Fibroblast of lung (primary cell): ENCODE measurements at places on chromosomes 11 and 22. TPM values are rescaled to one million over a fixed set of nuclear protein-coding genes. Genes with fewer than 3 reads are reported as not detected.

The CRYBB3 gene
- total RNA-seq: not detected in 2 replicates

The MYOD1 gene
- total RNA-seq: not detected in 2 replicates

The UPK3A gene
- not detected in 2 replicates for total RNA-seq

The PIH1D2 gene
- total RNA-seq: 1.5 TPM in 2 replicates

The PANX2 gene
- under 0.01 and 0.17 TPM in 2 replicates for total RNA-seq

The OR52H1 gene
- 0.50 and 0.51 TPM in 2 replicates for total RNA-seq

The ANKRD49 gene
- total RNA-seq: 14.9 and 17.2 TPM in 2 replicates

The PICALM gene
- 263 and 291 TPM in 2 replicates for total RNA-seq

The POU2AF2 gene
- total RNA-seq: not detected in 2 replicates

The OR51B2 gene
- not detected in 2 replicates for total RNA-seq

The FOSL1 gene
- total RNA-seq: 7.4 and 8.8 TPM in 2 replicates

The CELSR1 gene
- 1.8 and 2.1 TPM in 2 replicates for total RNA-seq

The PAMR1 gene
- 159 and 189 TPM in 2 replicates for total RNA-seq

The POU2AF1 gene
- total RNA-seq: 0.17 TPM in 1 of 2 replicates, not detected in the other

The JAML gene
- not detected in 2 replicates for total RNA-seq

The ROM1 gene
- 8.5 and 9.9 TPM in 2 replicates for total RNA-seq

The PHF21B gene
- under 0.01 and 0.17 TPM in 2 replicates for total RNA-seq

The CDC42EP1 gene
- total RNA-seq: 11.8 and 17.2 TPM in 2 replicates

The MS4A4A gene
- not detected in 2 replicates for total RNA-seq

The GATD1 gene
- total RNA-seq: 19.0 and 20.3 TPM in 2 replicates

The MISFA gene
- total RNA-seq: 0.50 and 0.51 TPM in 2 replicates

The ZBTB16 gene
- 0.26 TPM in 1 of 2 replicates, not detected in the other for total RNA-seq

The VPS26B gene
- total RNA-seq: 36.7 and 44.3 TPM in 2 replicates

The C11orf87 gene
- not detected in 2 replicates for total RNA-seq

The GAL gene
- 1.5 and 5.4 TPM in 2 replicates for total RNA-seq

The NXPE1 gene
- not detected in 2 replicates for total RNA-seq

The PYGM gene
- total RNA-seq: 0.26 and 0.50 TPM in 2 replicates
